ENCODE measurements at places on chromosomes 12 and 14. TPM values are rescaled to one million over a fixed set of nuclear protein-coding genes. Genes with fewer than 3 reads are reported as not detected.

DNA sequence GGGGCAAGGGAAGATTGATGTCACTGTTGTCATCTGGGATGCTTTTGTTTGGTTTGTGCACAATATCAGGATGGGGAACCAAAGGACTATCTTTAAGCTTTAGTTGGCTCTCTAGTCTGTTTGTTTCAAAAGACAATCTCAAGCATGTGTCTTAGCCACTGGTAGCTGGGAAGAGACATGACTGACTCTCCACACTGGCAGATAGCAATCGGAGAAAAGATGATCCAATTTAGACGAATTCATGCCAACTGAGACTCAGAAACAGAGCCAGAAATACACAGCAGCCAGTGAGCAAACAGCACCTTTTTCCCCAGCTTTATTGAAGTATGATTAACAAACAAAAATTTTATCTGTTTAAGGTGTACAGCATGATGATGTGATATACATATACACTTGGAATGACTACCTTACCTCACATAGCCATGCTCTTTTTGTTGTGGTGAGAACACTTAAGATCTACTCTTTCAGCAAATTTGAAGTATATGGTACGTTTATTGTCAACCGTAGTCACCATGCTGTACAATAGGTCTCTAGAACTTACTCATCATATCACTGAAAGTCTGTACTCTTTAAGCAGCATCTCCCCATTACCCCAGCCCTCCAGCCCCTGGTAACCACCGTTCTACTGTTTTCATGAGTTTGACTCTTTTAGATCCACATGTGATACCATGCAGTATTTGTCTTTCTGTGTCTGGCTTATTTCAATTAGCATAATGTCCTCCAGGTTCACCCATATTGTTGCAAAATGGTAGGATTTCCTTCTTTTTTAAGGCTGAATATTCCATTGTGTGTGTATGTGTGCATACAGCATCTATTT lies 50.6 kb downstream of the DUSP16 start:
- no peak for DNase-seq

DNA sequence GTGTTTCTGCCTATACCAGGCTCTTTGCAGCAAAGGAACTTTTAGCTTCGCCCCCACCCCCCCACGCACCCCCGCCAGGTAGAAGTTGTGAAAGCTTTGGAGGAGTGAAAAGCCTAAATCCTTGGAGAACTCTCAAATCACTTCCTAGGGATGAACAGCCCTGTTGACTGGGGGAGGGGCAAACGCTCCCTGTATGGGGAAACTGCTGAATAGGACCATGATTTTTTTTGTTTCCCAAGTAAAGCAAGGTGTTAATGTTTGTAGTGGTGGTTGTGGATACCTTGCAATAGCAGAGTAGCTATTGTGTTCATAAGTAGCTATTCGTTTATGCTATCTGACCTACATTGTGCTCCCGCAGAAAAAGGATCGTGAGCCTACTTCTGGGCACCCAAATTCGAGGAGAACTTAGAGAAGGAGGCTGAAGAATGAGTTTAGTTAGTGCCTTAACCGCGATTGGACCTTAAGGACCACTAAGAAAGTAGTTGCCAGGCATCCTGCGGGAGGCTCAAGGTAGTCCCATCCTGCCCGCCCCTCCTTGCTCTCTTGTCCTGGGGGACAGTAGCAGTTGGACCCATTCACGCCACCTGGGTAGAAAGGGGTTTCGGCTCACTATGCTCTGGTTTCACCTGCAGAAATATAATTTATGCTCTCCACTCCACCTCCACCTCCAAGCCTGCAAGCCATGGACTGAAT lies 901 bp upstream of the NFKBIA start:
- no peak for DNase-seq

- no peak for DNase-seq
These were observed 70.3 kb upstream of the PRMT8 start for GRCh38 chr12:3420693-3421092.

GRCh38 chr12:15731940-15732339 lies 57.2 kb downstream of the EPS8 start:
- DNase-seq = no peak

DNA sequence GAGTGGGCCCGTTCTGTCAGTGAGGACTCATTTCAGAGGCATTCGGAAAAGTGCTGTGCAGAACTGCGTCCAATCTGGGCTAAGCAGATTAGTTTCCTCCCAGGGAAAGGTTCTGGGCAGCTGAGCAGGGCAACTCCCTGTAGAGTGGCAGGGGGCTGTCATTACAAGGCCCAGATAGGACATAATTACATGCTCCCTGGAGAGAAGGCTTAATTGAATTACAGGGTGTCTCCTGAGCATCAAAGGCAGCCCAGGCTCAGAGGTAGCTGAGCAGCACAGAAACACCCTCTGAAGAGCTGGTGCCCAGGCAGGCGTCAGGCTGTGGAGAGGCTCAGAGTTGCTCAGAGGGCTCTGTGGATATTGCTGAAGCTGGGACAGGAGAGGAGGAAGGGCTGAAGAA lies 36.0 kb downstream of the SLC8A3 start:
- no peak for DNase-seq

DNA sequence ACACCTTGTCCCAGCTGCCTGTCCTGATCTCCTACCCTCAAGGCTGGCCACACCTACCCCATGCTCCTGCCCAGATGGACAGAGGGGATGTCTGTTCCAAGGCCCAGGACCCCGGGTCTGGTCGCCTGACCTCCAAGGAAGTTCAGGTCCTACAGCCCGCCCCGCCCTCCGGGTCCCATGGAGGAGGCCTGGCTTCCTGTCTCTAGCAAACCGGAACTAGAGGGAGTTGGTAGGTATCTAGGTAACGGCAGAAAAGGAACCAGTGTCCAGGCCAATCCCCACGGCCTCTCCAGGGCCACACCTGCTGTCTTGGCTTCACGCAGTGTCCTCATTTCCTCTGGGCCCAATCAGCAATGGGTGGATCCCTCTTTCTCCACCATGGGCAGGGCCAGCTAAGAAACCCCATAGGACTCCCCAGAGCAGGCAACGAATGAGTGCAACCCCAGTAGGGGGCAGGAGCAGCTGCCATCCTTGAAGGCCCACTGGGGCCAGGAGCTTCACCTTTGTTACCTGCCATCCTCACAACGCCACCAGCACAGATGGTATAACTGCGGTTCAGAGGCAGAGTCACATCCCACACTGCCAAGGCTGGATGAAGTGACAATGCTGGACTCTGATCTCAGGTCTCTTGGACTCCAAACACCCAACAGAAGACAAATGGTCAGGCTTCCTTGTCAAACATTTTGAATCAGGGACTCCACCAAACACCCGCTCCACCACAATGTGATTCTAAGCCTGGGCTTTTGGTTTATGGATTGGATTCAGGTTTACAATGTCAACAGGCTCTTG lies 25.1 kb upstream of the RPLP0 start:
- no peak for DNase-seq

DNA sequence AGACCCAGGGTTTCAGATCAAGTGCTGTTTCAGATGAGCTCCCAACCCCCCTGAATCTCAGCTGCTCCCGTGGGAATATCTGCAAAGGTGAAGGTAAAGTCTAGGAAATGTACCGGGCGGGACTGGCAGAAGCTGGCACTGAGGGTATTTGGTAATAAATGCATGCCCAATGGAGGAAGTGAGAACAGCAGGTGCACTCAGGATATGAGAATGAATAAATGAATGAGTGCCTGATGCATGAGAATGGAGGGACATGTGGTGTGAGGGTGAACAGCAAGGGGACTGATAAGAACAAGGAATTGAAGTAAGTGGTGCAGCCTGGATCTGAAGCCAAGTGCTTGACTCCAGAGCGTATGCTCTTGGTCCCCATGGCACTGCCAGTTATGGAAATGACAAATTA lies 11.6 kb downstream of the RAPGEF3 start:
- DNase-seq = no peak

- no peak for DNase-seq
These were observed 18.9 kb upstream of the ATP5MC2 start for GRCh38 chr12:53694756-53695151.

- no peak for DNase-seq
These were observed 2.6 kb downstream of the ETFRF1 start for GRCh38 chr12:25197608-25198007.

DNA sequence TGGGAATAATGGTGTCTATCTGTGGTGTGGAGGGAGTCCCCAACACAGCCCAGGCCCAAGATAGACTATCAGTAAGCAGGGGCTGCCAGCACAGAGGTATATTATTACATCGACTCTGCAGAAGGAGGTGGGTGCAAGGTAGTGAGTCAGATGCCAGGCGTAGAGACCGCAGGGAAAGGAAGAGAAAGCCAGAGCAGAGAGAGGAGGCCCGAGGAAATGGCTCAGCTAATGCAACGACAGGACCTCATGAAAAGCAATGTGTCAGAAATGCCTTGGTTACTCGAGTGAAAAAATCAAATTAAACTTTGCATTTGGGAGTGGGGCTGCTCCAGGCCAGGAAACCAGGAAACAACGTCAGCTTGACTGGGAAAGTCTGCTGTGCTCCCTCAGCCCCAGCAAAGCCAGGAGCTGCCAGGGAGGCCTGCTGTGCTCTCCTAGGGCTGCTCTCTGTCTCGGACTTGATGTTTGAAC lies 173.2 kb downstream of the SUDS3 start:
- no peak for DNase-seq

DNA sequence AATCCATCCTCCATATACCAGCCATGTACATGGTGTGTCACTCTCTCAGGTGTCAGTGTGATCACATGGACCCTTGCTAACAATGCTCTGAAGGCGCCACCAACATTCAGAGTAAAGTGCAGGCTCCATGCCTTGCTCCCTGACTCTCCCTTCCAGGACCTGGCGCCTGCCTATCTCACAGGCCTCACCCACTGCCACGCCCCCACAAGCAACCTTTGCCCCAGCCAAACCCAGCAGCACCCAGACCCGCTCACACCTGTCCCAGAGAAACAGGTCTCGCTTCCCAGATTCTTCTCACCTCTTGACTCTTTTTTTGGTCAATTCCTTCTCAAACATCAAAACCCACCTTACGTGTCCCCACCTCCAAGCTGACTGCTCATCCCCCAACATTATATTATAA lies 52.3 kb downstream of the KCNK10 start:
- DNase-seq = no peak

DNA sequence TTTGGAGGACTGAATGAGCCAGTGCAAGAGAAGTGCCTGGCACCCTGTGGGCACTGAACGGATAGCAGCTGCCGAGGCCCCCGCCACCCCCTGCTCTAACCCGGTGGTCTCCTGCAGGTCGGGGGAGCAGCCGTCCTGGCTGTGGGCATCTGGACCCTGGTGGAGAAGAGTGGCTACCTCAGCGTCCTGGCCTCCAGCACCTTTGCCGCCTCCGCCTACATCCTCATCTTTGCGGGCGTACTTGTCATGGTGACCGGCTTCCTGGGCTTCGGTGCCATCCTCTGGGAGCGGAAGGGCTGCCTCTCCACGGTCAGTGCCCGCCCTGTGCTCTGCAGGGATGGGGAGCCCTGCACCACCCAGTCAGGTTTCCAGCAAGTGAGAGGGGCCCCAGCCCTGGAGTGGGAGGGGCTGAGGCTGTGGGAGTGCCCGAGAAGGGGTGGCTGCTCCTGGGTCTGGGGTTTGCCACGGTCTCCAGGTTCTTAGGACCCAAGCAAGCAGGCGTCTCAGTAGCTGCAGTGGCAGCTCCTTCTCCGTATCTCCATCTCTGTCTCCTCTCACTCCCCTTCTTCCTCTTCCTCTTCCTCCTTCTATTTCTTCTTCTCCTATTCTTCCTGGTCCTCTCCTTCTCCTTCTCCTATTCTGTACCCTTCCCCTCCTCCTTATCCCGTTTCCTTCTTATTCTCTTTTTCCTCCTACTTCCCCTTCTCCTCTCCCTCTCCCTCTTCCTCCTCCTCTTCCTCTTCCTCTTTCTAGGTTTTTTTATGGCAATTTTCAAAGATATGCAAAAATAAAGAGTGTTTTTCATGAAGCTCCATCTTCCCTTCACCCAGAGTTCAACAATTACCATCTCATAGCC lies 37.4 kb downstream of the TSPAN11 start:
- no peak for DNase-seq

- DNase-seq = no peak
These were observed 79.2 kb downstream of the CEP83 start for GRCh38 chr12:94380507-94380906.

DNA sequence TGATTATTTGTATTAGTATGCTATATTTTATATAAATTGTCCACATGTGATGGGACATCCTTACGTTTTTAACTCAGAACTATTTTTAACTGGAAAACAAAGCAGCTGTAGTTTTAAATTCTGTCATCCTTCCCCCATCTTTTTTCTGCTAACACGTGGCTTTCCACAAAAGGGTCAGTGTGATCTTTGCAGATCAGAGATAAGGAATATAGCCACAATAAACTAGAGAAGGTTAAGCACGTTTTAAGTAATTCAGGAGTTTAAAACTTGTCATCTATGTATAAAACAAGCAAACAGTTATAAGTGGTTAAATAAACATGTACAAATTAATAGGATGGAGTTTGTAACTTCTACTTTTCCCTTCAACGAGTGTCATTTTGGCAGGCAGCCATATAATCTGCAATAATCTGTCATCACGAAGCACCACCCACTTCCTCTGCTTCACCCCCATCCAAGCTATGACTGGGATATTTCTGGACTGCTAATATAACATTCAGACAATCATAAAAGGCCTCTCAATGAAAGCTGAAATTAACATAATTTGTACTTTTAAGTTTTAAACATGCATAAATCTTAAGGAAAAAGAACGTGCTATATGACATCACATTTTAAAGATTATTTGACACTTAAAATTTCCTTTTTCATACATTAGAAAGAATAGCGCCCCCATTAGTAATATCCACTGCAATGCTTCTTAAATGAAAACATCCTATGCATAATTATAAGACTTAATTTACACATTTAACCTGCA lies 15.3 kb downstream of the TAOK3 start:
- no peak for DNase-seq

- no peak for DNase-seq
These were observed 70.9 kb downstream of the TRIM9 start for GRCh38 chr14:51023964-51024363.

DNA sequence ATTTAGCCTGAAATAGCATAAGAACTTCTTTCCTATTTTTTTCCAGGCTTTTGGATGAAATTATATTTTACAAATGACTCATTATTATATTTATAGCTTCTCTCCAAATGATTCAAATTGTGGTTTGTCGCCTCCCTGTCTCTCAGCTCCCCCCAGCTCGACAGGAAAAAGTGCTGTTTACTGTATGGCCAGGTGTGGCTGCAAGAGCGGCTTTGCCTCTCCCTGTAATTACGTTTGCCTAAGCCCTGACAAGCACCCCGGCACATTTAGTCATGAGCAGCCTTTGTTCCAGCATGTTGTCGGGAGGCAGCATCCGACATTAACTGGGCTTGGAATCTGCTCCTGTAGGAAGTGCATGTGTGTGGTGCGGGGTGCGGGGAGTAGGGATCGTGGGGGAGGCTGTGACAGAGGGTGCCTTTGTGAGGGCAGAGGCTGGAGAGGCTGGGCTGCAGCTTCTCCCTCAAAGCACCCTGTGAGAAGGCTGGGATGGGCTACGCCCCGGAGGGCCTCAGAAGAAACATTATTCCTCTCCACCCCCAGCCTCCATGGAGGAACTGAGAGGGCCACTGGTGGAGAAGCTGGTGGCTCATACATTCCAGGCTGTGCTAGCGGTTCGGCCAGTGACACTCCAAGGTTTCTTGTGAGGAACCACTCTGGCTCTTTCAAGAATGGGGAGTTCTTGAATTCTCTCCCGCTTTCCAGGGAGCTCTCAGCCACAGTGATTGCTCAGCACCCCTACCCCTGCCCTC lies 42.1 kb upstream of the CTDSP2 start:
- DNase-seq = no peak

RERGL gene
- total RNA-seq = not detected

GNB3 gene
- 1.5 TPM for total RNA-seq

ARID4A gene
- total RNA-seq = 8.0 TPM

BCL2L14 gene
- not detected for total RNA-seq

LRFN5 gene
- 0.95 TPM for total RNA-seq

CLEC1B gene
- total RNA-seq = not detected

AQP2 gene
- total RNA-seq = not detected

VRK1 gene
- 38.7 TPM for total RNA-seq

BMP4 gene
- total RNA-seq = not detected

E2F7 gene
- 8.7 TPM for total RNA-seq

All from NCI-H460 (cell line).